ENCODE measurements at places on chromosomes 11 and 22. TPM values are rescaled to one million over a fixed set of nuclear protein-coding genes. Genes with fewer than 3 reads are reported as not detected.

FLRT1 gene
- not detected for total RNA-seq

MS4A8 gene
- not detected for total RNA-seq

RELA gene
- total RNA-seq, result 37.1 TPM

PATE4 gene
- total RNA-seq, result not detected

KCNK4 gene
- not detected for total RNA-seq

RIBC2 gene
- total RNA-seq, result not detected

FAT3 gene
- 1.0 TPM for total RNA-seq

DNAJB7 gene
- not detected for total RNA-seq

MISFA gene
- 1.0 TPM for total RNA-seq

ELMOD1 gene
- 9.3 TPM for total RNA-seq

AP5B1 gene
- 9.8 TPM for total RNA-seq

ADAMTS15 gene
- 1.8 TPM for total RNA-seq

SPON1 gene
- not detected for total RNA-seq

TRIM51 gene
- total RNA-seq, result not detected

ANKK1 gene
- total RNA-seq, result not detected

MMP10 gene
- total RNA-seq, result not detected

RFPL3 gene
- not detected for total RNA-seq

WT1 gene
- not detected for total RNA-seq

CCDC73 gene
- total RNA-seq, result not detected

RIMBP3B gene
- total RNA-seq, result 0.42 TPM

EHF gene
- not detected for total RNA-seq

GLYAT gene
- total RNA-seq, result not detected

ROBO4 gene
- total RNA-seq, result 3.4 TPM

FJX1 gene
- total RNA-seq, result 42.9 TPM

NEAT1 gene
- 172 TPM for total RNA-seq

TRIM22 gene
- 81.6 TPM for total RNA-seq

TSSK2 gene
- total RNA-seq, result not detected

RTN4R gene
- total RNA-seq, result 10.5 TPM

OR4D5 gene
- total RNA-seq, result not detected

ALX4 gene
- total RNA-seq, result not detected
